ENCODE measurements at places on chromosomes 13 and 19.

DNA sequence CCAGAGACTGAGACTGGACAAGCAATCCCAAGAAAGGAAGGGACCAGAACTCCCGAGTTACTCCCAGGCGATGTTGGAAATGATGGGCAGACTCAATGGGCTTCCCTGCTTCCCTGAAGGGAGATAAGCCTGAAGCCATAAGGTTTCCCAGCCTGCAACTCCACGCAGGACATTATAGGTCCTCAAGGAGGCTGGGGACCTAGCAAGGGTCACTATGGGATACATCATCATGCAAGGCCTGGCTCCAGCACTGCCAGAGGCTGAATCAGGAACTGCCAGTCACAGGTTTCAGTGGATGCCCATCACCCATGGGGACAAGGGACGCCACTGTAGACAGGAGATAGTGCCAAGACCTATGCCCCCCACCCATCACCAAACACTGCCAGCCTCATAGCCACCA lies 338.7 kb downstream of the IRS2 start:
- DNase-seq = no peak

- peak; percentile 16 for DNase-seq
These were observed at the start of gene XPO4 for GRCh38 chr13:20902438-20903163. XPO4 (minus strand) TSS chr13:20902746; CDS start chr13:20902738, 8 bp downstream.

DNA sequence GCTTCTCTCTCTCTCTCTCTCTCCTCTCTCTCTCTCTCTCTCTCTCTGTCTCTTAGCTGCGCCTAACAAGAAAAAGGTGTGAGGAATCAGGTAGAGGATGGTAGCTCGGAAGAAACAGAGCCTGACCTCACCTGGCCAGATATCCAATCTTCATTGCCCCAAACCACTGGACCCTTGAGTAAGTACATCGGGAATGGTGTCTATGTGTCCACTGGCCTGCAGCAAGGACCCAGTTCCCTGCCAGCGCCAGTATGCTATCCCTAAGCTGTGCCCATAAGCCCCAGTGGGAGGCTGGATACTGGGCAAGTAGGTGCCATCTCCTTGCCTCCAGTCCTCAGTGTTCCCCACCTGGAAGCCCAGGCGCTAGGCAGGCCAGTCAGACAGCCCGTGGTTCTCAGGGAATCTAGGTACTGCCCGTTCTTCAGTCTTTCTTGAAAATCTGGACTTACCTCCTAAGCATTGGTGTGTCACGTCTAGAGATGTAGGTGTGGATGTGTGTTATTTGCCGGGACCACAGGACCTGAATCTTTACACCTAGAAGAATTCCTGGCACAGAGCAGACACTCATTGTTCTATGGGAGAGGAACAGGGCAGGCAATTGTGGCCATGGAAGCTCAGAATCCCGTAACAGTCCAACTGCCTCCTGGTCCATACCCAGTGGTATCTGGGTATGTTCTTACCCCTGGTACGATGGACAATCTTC lies 7.3 kb downstream of the URAD start:
- no peak for DNase-seq

- no peak for DNase-seq
These were observed 93.3 kb downstream of the PIBF1 start for GRCh38 chr13:72875233-72875632.

All from NCI-H2029 treated with DMSO at 0.1 percent for 48 hours (cell line).